ENCODE measurements at places on chromosomes 1 and 21.

GRCh38 chr1:109193653-109194590 is 19.8 kb upstream of the SARS1 start:
- DNase-seq = no peak

GRCh38 chr1:61520401-61520800 is 204.5 kb downstream of the TM2D1 start:
- no peak for DNase-seq

DNA sequence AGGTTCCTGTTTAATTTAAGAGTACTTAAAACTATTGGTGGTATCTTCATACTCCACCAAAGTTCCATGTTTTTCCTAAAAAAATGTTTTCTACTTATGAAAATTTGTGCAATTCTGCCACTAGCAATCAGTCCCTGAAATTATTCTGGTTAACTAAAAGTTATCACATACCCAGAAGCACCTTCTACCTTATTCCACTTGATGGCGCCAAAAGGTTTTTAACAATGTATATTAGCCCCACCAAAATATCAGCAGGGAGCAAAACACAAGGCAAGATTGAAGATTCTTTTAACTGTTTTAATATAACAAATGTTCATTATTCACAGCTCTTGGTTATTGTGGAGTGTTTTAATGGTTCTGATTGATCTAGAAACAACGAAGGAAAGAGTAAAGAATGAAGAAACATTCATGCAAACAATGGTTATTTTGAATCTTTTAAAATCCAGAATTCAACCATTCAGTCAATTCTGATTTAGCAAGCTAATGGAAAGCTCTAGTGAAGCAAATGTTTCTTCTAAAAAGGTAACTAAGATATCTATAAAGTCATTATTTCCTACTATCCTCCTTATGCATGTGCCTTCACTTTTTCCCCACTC is 67.2 kb downstream of the TTLL7 start:
- no peak for DNase-seq

GRCh38 chr1:184708084-184708676 is 46.5 kb downstream of the EDEM3 start:
- DNase-seq = no peak

DNA sequence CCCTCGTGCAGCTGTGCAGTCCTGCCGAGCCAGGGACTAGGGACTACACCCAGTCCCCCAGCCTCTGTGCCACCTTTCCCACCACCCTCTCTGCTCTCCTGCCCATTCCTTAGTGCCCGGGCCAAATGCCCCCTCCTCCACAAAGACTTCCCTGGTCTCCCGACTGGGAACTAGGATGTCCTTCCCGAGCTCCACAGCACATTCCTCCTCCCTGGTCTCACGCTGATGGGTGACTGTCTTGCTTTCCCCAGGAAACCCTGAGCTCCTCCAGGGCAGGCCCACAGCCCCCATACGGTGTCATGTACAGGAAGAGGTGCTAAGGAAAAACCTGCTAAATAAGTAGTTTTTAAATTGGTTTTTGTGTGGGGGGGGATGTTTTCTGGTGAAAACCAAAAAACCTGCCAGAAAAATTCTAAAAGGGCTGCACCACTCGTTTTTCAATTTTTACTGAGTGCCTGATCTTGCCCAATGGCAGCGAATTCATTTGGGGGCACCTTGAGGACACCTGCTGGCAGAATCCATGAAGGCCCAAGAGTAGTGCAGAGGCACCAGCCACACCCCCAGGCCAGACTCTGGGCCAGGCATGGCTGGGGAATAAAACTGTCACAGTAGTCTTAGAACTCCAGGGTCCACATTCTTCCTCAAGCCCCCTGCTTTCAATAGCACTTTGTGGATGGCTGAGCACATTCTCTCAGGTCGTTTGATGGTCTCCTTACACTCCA is 50.4 kb downstream of the GLIS1 start:
- no peak for DNase-seq

DNA sequence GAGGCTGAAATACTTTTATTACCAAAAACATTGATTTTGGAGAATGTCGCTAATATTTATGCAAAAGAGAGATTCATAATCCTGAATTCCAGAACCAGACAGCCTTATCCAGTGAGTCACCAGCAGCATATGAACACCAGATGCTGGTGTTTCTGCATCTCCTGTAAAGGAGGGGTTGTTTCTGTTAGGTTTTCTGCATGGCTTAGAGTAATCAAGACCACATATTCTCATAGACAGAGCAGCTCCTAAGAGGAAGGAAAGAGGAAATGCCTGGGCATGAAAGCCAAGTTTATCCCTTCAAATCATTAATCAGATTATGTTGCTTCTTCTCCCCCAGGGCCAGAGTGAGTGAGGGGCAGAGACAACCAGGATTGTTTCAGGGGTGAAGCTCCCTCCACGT is 86.2 kb downstream of the NGF start:
- DNase-seq = peak; percentile 87

DNA sequence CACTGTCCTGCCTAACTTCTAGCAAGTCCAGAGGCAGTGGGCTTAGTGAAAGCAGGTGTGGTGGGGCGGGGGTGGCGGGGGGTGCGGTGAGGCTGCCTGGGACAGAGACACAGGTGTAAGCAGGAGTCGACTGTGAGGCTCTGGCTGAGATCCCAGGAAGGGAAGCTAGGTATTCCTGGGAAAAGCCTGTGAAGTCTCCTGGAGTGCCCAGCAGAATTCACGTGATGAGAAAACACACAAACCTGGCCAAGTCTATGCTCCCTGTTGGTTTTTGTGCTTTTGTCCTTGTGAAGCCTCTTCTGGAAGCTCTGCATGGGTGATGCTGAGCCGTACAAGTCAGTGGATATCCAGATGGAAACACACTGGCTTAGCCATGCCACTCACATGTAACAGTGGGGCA is 5.3 kb downstream of the GALNT2 start:
- DNase-seq = no peak

DNA sequence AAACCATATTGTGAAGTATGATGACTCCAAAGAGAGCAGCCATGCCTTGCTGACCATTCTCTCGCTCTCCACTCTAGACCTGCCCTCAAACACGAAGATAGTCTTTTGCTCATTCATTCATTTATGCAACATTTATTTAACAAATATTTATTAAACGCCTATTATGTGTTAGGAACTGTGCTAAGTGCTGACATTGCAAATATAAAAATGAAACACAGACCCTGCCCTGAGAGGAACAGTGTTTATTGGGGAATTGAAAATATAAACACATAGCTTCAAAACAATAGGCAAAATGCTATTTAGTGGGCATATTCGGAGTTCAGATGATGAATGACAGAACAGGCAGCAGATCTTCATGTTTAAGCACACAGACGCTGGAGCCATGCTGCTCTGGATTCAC is 213.6 kb downstream of the NUF2 start:
- DNase-seq = no peak

DNA sequence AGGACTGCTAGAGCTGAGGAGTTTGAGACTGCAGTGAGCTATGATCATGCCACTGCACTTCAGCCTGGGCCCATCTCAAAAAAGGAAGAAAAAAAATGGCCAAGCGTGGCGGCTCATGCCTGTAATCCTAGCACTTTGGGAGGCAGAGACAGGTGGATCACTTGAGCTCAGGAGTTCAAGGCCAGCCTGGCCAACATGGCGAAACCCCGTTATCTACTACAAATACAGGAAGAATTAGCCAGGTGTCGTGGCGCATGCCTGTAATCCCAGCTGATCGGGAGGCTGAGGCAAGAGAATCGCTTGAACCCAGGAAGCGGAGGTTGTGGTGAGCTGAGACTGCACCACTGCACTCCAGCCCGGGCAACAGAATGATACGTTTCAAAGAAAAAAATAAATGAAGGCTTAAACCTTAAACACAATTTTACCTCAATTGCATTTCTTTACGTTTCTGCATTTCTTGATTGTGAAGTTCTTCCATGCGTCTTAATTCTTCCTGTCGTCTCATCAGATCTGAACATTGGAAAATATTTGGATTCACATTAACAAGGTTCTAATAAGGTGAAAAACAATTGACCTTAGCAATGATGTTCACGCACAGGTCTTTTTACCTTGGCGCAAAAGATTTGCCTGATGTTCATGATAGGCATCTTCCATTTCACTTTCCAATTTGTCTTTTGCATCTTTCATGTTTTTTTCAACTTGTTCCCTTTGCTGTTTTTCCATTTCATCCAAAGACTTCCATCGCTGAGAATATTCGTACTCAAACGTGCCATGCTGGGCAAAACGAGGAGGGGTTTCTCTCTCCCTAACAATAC is 4.2 kb downstream of the SFPQ start:
- no peak for DNase-seq

DNA sequence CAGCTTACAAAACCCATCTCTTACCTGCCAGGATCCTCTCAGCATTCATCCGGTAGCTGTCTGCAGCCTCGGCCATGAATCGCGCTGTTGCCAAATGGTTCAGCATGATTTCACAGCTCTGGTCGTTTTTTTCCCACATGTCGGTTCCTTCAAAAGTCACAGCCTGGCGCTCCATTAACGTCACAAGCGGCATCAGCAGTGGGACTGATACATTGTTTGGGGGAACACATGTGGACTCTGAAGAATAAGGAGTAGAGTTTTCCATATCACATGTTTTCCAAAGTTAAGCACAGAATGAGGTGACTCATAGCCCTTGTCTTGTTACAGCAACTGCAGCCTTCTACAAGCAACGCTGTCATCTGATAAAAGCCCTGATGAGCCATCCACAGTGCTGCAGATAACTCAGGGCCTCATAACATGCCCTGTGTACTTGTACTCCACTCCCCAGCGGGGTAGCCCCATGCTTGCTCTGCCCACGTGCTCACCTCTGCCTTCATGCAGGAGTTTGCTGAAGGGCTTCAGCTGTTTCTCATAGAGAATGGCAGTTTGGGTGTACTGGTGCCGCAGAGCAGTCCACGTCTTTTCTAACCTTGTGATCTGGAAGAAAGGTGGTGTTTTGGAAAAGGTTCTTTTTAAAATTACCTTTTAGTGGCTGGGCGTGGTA is 114.2 kb downstream of the BCAR3 start:
- DNase-seq = peak; percentile 80

DNA sequence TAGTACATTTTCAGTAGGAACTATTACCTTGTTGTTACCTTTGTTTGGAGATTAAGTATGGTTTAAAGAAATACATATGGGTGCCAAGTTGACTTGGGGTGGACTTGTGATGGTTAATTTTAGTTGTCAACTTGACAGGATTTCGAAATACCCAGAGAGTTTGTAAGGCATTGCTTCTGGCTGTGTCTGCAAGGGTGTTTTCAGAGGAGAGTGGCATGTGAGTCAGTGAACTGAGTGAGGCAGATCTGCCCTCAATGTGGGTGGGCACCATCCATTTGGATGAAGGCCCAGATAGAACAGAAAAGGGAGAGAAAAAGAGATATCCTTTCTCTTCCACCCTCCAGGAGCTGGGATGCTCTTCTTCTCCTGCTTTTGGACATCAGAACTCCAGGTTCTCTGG is 315.5 kb downstream of the GPATCH2 start:
- DNase-seq = no peak

DNA sequence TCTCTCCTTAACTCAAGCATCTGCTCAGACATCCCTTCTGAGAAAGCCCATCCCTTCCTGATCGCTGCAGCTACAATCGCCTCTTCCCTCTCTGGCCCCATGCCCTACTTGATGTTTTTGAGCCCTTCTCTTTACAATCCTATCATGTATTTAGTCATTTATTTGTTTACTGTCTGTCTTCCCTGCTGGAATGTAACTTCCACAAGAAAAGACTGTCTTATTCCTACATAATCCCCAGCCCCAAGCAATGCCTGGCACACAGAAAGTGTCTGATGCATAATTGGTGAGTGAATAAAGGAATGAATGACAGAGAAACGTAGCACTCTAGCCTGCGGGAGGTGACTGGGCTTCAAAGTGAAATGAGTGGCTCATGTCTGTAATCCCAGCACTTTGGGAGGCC is 25.4 kb downstream of the ECE1 start:
- DNase-seq = no peak

GRCh38 chr1:197284325-197284724 is 16.3 kb downstream of the CRB1 start:
- DNase-seq = no peak

- DNase-seq = no peak
These were observed 23.0 kb upstream of the SLC1A7 start for GRCh38 chr1:53165408-53165961.
